CD8-positive, alpha-beta memory T cell (primary cell): ENCODE measurements at places on chromosomes 5 and 9. TPM values are rescaled to one million over a fixed set of nuclear protein-coding genes. Genes with fewer than 3 reads are reported as not detected.

The ALAD gene
- 22.8 TPM for total RNA-seq

The ANXA2R gene
- 6.8 TPM for total RNA-seq

The SPAG8 gene
- total RNA-seq = 0.98 TPM

DNA sequence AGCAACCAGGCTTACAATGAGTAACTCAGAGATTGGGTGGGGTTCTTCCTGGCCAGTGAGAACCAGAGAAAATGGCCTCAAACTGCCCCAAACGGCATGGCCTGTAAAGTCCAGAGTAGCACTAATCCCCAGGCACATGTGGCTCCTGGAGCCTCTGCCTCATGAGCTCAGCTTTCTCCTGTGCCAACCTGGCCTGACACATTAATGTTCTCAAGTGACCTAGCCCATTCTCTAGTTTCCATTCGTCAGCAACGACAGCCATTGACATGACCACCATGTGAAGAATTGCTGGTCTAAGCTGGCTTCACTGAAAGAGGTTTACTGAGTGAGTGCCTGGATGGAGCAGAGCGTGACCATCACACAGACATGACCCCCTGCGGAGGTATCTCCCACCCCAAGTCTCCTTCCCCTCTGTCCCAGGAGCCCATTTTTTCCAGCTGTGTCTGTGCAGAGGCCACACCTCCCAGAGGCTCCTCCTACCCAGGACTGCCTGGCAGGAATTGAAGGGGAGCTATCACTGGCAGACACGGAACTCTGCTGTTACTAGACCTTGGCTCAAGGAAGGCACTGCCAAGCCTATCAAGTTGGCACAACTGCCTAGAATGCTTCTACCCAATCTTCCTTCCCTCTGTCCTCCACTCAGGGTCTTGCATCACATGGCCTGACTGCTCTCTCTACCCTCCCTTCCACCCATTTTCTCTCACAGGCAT, 59.0 kb upstream of the BOD1 start:
- no peak for DNase-seq

GRCh38 chr5:17343675-17344074, 126.2 kb downstream of the BASP1 start:
- no peak for DNase-seq
